ENCODE measurements at places on chromosomes 3 and 15. TPM values are rescaled to one million over a fixed set of nuclear protein-coding genes. Genes with fewer than 3 reads are reported as not detected.

DNA sequence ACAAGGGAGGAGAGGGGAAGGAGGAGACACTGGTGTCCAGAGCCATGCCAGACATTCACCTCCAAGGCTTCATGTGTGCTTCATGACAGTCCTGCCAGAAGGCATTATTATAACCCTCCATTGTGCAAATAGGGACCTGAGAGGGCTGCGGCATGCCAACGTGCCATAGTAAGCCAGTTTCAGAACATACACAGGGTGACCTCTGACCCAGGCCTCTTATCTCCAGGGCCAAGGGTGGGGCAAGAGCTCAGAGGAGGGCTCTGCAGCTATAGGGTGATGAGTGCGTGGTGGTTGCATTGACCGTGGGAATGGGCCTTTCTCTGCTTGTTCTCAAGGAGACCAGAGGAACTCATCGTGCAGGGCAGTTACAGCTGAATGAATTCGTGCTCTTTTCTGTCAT lies 9.7 kb upstream of the ACSBG1 start:
- DNase-seq = no peak

GRCh38 chr3:151903501-151903991 lies 30.1 kb downstream of the SUCNR1 start:
- DNase-seq = no peak

The THBS1 gene
- total RNA-seq = 1,947 TPM

The GOLGA6B gene
- total RNA-seq = not detected

The LCTL gene
- total RNA-seq = not detected

The SGO1 gene
- total RNA-seq = 0.19 TPM

GRCh38 chr3:51945031-51945840 lies 3.1 kb downstream of the PARP3 start:
- DNase-seq = peak; percentile 76

- DNase-seq = no peak
Measured at GRCh38 chr3:135803028-135803692, 162.4 kb upstream of the PPP2R3A start.

DNA sequence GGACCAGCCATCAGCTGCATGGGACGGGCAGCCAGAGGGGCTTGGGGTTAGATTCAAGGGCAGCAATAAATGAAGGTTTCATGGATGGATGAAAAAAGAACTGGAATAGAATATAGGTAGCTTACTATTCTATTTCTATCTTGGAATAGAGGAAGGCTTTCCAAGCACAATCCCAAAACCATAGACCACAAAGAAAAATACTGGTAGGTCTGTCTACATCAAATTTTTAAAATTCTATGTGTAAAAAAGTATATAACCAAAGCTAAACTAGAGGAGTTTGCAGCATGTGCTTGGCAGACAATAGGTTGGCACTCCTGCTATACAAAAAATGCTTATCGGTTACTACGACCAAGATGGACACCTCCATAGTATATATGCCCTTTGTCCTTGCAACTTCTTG lies 7.2 kb upstream of the FBLN2 start:
- no peak for DNase-seq

DNA sequence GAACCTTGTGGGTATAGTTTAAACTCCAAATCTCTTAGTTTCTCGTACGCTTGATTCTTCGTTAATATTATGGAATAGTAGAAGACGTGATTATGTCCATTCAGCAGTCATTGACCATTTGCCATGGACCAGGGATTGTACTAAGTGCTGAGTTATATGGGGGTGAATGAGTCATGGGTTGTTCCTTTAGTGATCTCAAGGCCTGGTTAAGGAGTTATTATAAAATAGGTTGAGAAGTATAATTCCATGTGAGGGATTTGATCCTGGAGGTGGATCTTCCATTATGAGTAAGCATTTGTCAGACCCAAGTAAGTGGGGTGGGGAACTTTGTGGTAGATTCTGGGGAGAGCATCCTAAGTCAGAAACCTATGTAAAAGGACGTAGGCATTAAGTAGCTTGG lies 15.4 kb downstream of the NR2C2 start:
- DNase-seq = no peak
